Kasumi-1 (cell line): ENCODE measurements at places on chromosomes 13 and 19.
A peak's percentile ranks its signal among the peaks of the same experiment; 100 is the strongest.

- no peak for DNase-seq
Measured at GRCh38 chr13:109858319-109858718, 71.9 kb upstream of the IRS2 start.

- DNase-seq: no peak
Measured at GRCh38 chr19:55373306-55373992, 3.2 kb upstream of the TMEM190 start.

- peak; percentile 9 for DNase-seq
Measured at GRCh38 chr13:25085125-25085742, 10.7 kb upstream of the PABPC3 start.

DNA sequence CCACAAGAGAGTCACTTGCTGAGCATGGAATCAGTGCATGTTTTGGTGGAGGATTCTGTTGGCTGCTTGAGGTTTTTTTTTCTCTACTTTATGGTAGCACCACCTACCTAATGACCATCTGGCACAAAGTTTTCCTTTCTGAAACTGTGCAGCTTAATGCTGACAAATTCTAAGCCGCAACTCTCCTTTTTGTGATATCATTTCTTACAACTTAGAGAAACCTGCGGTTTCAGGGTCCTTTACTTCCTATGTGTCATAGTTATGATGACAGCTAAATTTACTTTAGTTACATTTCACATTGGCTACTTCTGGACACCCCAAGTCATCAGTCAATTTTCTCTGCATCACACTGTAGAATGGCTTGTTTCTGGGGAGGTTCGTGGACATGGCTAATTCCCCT lies 115.4 kb upstream of the TMTC4 start:
- no peak for DNase-seq

- no peak for DNase-seq
Measured at GRCh38 chr13:73397496-73398305, 338.9 kb downstream of the KLF5 start.

DNA sequence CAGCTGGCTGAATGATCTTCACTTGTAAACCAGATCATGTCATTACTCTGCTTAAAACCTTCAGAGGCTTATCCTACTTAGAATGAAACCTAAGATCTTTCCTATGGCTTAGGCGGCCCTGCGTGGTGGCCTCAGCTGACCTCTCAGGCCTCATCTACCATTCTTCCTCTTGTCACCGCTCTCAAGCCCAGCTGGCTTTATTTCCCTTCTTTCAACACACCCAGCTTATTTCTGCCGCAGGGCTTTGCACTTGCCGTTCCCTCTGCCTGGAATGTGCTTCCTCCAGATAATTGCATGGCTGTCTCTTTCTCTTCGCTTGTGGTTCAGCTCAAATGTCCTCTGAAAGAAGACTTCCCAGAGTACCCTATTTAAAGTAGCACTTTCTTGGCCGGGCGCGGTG lies 3.6 kb upstream of the ASF1B start:
- DNase-seq: peak; percentile 76

DNA sequence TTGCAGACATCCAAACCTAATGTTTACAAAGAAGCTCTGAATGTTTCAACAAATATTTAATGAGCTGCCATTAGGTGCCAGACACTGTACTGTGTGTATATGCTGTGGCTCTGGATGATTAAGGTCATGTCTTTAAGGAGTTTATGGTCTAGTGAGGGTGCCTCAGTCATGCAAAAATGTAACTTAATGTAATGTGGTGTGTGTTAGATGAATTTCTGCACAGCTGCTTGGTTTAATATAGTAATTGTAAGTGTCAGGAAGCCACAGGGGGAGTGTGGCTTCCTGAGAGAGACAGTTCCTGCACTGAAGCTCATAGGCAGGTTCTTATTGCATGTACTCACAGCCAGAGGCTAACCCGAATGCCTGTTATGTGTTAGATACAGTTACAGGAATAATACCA lies 43.3 kb downstream of the SPATA13 start:
- DNase-seq: peak; percentile 68

DNA sequence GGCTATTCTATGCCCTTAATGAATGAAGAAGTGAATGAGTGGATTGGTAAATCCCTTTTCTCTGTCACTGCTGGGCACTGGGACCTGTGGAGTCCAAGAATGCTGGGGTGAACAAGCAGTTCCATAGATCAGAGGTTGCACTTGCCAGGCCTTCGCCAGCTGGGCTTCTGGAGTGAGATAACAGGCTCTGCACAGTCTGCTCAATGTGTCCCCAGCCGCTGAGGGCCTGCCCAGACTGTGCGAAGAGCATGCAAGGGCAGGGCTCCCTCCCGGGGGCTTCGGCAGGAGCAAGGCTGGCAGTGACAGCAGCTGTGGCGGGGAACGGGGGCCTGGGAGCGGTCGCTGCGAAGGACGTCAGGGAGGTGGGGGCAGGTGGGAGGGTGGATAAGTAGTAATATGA lies 51.3 kb downstream of the ZNF536 start:
- no peak for DNase-seq

GRCh38 chr19:28971049-28971448 lies 241.9 kb downstream of the UQCRFS1 start:
- no peak for DNase-seq

DNA sequence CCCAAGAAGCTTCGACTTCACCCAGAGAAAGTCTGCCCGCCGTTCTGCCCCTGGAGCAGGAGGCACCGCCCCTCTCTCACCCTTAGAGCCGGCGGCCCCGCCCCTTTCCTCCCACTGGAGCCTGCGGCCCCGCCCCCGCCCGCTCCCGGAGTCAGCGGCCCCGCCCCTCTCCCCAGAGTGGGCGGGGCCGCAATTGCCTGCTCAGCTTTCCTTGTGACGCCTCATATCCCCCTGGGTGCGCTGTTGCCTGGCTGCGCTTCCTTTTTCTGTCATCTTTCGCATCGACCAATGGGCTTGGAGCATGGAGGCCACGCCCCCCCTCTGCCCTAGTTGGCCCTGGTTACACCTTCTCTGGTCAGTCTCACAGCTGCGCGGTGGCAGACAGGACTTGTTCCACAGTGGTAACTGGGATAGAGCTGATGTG lies 38.2 kb upstream of the ZNF492 start:
- DNase-seq: no peak

- no peak for DNase-seq
Measured at GRCh38 chr19:1220976-1221903, 15.7 kb downstream of the STK11 start.

GRCh38 chr19:43229315-43229714 lies 23.9 kb upstream of the PSG4 start:
- no peak for DNase-seq

DNA sequence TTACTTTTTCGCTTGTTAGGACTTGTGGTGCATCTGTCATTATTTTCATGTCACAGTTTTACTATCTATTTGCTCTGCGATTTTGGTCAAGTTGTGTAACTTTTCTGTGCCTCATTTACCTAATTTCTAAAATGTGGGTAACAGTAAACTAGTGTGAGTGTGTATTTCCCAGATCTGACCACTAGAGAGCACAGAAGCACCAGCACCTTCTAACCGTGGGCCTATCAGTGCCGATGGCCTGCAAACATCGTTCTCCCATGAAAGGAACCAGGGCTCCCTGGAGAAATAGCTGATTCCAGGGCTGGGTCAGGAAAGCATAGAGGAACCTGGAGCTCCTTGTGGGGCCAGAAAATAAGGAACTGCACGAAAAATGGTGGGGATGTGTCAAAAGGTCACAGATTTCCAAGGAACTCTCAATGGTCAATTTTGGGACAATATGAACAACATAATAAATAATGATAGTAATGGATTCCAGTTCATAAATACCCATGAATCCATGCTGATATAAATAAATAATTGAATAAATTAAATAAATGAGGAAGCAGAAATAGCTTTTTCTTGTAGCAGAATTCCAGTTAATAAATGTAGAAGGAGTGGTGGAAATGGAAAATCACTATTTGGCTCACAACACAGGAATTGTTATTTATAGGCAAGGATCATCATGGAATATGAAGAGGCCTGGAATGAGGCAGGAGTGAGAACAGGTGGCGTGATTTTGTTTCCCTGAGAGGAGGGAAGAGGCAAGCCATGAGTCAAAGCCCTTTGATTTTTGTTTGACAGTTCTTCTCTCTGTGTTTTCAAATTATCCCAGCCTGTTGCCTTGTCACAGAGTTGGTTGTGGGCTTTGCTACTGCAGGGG lies 31.1 kb downstream of the CEACAM8 start:
- DNase-seq: peak; percentile 82

DNA sequence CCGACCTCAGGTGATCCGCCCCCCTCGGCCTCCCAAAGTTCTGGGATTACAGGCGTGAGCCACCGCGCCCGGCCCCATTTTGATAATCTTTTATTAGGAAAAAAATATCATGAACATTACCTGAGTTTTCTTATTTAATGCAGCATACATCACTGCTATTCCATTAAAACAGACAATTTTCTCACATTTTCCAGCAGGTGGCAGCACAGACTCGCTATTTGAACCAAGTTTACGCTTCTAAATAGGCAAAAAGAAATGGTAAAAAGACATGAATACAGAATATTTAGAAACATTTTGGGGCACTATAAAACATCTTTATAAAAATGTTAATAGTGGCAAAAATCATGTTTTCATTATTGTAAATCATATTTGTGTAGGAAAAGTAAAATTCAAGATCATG lies 903.1 kb downstream of the SLITRK6 start:
- DNase-seq: peak; percentile 61

- no peak for DNase-seq
Measured at GRCh38 chr13:48319531-48320398, 16.2 kb downstream of the RB1 start.

DNA sequence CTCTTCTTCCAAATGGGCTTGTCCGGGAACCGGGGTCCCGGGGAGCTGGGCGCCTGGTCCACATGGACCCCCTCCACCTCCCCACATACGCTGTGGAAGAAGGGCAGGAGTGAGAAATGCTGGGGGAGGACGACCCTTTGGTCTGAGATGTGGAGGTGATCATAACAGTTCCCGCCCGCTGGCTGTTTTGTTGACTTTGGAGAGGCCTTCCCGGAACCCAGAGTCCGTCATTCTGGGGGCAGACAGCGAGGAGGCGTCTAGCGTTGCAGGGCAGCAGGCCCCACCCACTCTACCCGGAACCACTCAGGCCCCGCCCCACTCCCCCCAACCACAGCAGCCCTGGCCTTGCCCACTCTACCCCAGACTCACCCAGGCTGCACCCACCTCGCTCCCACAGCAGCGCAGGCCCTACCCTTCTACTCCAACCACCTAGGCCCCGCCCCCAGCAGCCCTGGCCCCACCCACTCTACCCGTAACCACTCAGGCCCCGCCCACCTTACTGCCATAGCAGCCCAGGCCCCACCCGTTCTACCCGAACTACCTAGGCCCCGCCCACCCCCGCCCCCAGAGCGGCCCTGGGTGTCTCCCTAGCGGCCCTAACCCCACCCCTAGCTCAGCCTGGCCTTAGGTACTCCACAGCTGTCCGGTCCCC lies 7.1 kb downstream of the GPR108 start:
- DNase-seq: no peak

DNA sequence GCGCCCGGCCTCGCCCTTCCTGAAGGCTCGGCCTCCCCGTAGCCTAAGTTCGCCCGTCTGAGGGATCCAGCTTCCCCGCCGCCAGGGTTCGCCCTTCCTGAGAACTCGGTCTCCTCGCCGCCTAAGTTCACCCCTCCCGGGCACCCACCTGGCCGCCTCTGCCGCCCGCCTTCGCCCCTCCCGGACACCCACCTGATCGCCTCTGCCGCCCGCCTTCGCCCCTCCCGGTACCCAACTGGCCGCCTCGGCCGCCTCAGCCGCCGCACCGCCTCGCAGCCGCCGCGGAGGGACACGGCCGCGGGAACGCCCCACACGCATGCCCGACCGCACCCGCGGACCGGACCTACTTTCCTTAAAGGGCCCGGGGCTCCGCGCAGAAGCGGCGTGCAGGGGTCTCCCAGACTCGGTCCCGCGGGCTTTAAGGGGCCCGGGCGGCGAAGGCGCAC lies at the start of gene MOB3A:
MOB3A (minus strand) TSS at position 293 of the 446 bp plus-strand sequence. CDS start 17,766 bp downstream, outside the sequence.
- DNase-seq: peak; percentile 75

GRCh38 chr19:30879225-30879624 lies 470.0 kb downstream of the TSHZ3 start:
- no peak for DNase-seq

GRCh38 chr13:31887286-31887685 lies 144.3 kb upstream of the FRY start:
- no peak for DNase-seq

GRCh38 chr19:11378319-11379189 lies 4.1 kb downstream of the SWSAP1 start:
- DNase-seq: peak; percentile 21

DNA sequence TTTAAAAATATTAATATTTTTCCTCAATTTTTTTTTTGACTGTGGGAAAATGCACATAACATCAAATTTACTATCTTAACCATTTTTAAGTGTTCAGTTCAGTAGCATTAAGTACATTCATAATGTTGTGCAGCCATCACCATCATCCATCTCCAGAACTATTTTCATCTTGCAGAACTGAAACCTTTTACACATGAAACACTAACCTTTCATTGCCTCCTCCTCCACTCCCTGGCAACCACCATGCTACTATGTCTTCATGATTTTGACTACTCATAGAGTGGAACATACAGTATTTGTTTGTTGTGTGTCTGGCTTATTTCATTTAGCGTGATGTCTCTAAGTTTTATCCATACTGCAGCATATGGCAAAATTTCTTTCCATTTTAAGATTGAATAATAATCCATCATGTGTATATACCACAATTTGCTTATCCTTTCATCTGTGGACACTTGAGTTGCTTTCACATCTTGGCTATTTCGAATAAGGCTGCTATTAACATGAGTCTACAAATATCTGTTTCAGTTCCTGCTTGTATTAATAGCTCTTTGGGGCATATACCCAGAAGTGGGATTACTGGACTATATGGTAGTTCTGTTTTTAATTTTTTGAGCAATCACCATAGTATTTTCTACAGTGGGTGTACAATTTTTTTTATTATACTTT lies 376.4 kb downstream of the MTUS2 start:
- no peak for DNase-seq

DNA sequence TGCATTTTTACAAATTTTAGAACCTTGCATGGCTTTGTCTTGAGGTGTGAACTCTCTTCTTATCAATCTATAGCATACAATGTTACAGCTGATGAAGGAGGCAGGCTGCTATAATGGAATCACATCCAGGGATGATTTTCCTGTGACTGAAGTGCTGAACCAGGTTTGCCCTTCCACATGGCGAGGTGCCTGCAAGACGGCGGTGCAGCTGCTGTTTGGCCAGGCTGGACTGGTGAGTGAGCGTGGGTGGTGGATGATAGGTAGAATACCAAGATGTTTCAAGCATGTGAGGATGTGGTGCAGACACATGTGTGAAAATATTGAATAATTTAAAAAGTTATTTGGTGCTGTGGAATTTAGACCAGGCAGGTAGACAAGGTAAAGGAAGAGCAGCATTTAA lies 34.9 kb upstream of the GPI start:
- DNase-seq: no peak

DNA sequence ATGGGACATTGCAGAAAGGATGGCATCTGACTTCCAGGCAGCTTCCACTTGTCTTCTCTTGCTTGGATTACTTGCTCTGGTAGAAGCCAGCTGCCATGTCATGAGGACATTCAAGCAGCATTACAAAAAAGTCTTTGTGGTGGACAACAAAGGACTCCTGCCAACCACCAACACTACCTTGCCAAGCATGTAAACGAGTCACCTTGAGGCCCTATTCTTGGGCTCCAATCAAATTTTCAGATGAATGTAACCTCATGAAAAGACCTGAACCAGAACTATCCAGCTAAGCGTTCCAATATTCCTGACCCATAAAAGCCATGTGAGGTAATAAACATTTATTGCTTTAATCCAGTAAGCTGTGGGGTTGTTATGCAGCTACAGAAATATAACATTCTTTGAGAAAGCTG lies 12.5 kb downstream of the PROSER1 start:
- no peak for DNase-seq
